ENCODE measurements at places on chromosomes 1 and 21. TPM values are rescaled to one million over a fixed set of nuclear protein-coding genes. Genes with fewer than 3 reads are reported as not detected.

The RGS18 gene
- 1.8 TPM for total RNA-seq

The LEMD1 gene
- 4.6 TPM for total RNA-seq

The GJA5 gene
- total RNA-seq = 2.3 TPM

The ERRFI1 gene
- total RNA-seq = 21.9 TPM

The NCSTN gene
- total RNA-seq = 41.1 TPM
